ENCODE measurements at places on chromosomes 13 and 19. TPM values are rescaled to one million over a fixed set of nuclear protein-coding genes. Genes with fewer than 3 reads are reported as not detected.

CEACAM16 gene
- 0.73 TPM for total RNA-seq

PSG7 gene
- not detected for total RNA-seq

TUBA3C gene
- not detected for total RNA-seq

DHDH gene
- 0.72 TPM for total RNA-seq

NCR1 gene
- not detected for total RNA-seq

POSTN gene
- 178 TPM for total RNA-seq

PCID2 gene
- 55.4 TPM for total RNA-seq

FUT1 gene
- total RNA-seq: 2.4 TPM

RHPN2 gene
- total RNA-seq: 67.9 TPM

GPR18 gene
- not detected for total RNA-seq

LYL1 gene
- total RNA-seq: 0.47 TPM

FXYD1 gene
- total RNA-seq: 7.5 TPM

LACC1 gene
- 11.1 TPM for total RNA-seq

NUMBL gene
- total RNA-seq: 15.7 TPM

CGB1 gene
- total RNA-seq: not detected

SIAH3 gene
- 0.04 TPM for total RNA-seq

PLVAP gene
- 1.4 TPM for total RNA-seq

CBARP gene
- 4.2 TPM for total RNA-seq

SLAIN1 gene
- total RNA-seq: 19.5 TPM

ZNF573 gene
- total RNA-seq: 5.0 TPM

ZNF766 gene
- total RNA-seq: 8.3 TPM

SCAMP4 gene
- 77.2 TPM for total RNA-seq

PLIN4 gene
- total RNA-seq: 0.60 TPM

ASPDH gene
- 9.0 TPM for total RNA-seq

PRR12 gene
- 3.7 TPM for total RNA-seq

All from hepatocyte (in vitro differentiated cells).